Colonic mucosa (tissue), 4 donors: ENCODE measurements at places on chromosomes 13 and 19. TPM values are rescaled to one million over a fixed set of nuclear protein-coding genes. Genes with fewer than 3 reads are reported as not detected.

The KLF1 gene
- total RNA-seq: 0.25 TPM

The MUC16 gene
- total RNA-seq: not detected

GRCh38 chr13:48400850-48401291 is 12.0 kb downstream of the LPAR6 start:
- no peak overlapping the region for H3K27ac ChIP-seq
- H3K27me3 ChIP-seq: no peaks in the 10 kb centered on the region
- H3K36me3 ChIP-seq: no peaks in the 10 kb centered on the region
- H3K4me3 ChIP-seq: no peak overlapping the region
- DNase-seq: no peak
- H3K4me1 ChIP-seq: no peaks in the 10 kb centered on the region

GRCh38 chr13:91668866-91669495 is 270.6 kb downstream of the GPC5 start:
- H3K4me1 ChIP-seq: no peaks in the 10 kb centered on the region
- no peak overlapping the region for H3K27ac ChIP-seq
- DNase-seq: no peak
- no peaks in the 10 kb centered on the region for H3K36me3 ChIP-seq

DNA sequence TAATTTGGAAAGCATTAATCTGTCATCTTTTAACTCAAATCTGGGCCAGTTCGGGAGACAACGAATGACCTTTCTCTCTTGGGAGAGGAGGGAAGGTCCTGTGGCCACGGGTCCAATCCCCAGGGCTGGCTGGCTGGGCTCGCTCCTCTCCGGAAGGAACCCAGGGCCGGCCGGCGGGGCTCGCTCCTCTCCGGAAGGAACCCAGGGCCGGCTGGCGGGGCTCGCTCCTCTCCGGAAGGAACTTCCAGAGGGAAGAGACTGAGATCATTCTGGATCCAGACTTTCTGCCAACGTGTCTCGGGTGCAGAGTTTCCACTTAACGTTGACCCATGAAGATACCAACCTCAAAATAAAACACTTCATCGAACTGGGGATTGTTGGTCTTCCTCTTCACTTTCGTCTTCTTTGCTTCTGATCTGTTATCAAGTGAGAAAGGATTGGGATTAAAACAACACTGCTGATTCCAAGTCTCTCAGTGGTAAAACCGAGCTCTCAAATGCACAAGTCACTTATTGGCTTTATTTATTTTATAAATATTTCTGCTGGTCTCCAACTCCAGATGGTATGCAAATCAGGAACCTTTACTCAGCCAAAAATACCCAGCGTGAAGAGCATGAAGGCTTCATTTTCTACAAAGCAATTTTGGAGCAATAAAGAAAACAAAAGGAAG is 53.3 kb upstream of the C13orf46 start:
- no peaks in the 10 kb centered on the region for H3K4me1 ChIP-seq
- no peaks in the 10 kb centered on the region for H3K27me3 ChIP-seq
- no peak overlapping the region for H3K4me3 ChIP-seq

The PRX gene
- 1.7 TPM for total RNA-seq

The FFAR3 gene
- not detected for total RNA-seq

The SIGLEC10 gene
- total RNA-seq: 1.4 TPM

- peak overlapping the region; percentile 65 for H3K4me3 ChIP-seq
- peaks cover 27% of the 10 kb centered on the region for H3K4me1 ChIP-seq
- no peak overlapping the region for H3K27ac ChIP-seq
- H3K36me3 ChIP-seq: no peaks in the 10 kb centered on the region
- peaks cover 10% of the 10 kb centered on the region for H3K27me3 ChIP-seq
Observed at GRCh38 chr13:21672287-21672680, 1.4 kb downstream of the FGF9 start.

DNA sequence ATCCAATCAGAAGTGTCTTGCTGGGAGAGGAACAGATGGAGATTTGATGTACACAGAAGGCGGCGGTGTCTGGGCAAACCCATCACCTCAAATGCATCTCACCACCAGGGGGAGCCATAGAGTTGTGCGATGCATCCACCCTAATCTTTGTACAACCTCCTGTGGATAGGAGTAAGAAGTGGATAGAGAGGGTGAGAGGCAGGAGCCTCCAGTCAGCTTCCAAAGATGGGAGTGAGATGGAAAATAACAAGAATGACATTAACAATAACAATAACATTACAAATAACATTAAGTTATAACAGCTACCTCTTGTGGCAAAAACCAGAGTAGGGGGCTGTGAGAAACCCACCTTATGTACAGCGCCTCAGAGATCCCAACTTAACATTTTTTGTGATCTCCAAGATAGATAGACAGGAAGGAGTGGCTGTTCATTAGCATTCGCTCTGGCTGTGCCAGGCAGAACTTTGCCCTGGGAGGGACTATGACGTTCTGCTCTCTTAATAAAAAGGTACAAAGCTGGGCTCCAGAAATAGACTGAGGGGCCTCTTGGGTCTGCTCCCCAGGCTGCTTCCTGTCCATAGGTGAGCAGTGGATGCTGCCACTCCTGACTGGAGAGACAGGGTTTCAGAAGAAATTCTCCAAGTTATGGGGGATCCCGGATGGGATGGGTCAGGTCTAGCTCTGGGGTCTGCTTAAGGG is 5.2 kb upstream of the CEACAM18 start:
- no peaks in the 10 kb centered on the region for H3K27me3 ChIP-seq
- H3K27ac ChIP-seq: no peak overlapping the region
- H3K4me1 ChIP-seq: no peaks in the 10 kb centered on the region
- no peaks in the 10 kb centered on the region for H3K36me3 ChIP-seq
- DNase-seq: peak; percentile 83
- no peak overlapping the region for H3K4me3 ChIP-seq

GRCh38 chr13:91825516-91825915 is 427.1 kb downstream of the GPC5 start:
- H3K4me1 ChIP-seq: no peaks in the 10 kb centered on the region
- no peak overlapping the region for H3K27ac ChIP-seq
- H3K4me3 ChIP-seq: no peak overlapping the region
- DNase-seq: no peak
- H3K27me3 ChIP-seq: no peaks in the 10 kb centered on the region
- no peaks in the 10 kb centered on the region for H3K36me3 ChIP-seq

- no peaks in the 10 kb centered on the region for H3K27me3 ChIP-seq
- no peaks in the 10 kb centered on the region for H3K36me3 ChIP-seq
- DNase-seq: no peak
- H3K4me3 ChIP-seq: no peak overlapping the region
- no peak overlapping the region for H3K27ac ChIP-seq
Observed at GRCh38 chr13:26015271-26016125, 36.3 kb downstream of the SHISA2 start.

DNA sequence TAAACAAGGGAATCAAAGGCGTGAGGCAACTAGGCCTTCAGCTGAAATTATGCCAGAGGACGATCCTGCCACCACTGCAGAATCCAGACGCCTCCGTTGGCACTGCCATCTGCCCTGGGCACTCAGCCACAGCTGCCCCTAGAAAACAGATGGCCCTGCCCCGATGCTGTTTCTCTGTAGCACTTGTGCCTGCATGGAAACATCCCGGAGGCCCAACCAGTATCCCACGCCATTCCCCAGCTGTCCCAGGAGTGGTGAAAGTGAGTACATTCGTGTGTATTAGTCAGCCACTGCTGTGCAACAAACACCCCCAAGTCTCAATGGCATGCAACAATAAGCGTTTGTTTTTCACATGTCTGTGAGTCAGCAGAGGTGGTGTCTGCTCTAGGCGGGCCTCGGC is 8.9 kb upstream of the CRTC1 start:
- no peaks in the 10 kb centered on the region for H3K27me3 ChIP-seq
- no peaks in the 10 kb centered on the region for H3K4me1 ChIP-seq
- H3K4me3 ChIP-seq: no peak overlapping the region

DNA sequence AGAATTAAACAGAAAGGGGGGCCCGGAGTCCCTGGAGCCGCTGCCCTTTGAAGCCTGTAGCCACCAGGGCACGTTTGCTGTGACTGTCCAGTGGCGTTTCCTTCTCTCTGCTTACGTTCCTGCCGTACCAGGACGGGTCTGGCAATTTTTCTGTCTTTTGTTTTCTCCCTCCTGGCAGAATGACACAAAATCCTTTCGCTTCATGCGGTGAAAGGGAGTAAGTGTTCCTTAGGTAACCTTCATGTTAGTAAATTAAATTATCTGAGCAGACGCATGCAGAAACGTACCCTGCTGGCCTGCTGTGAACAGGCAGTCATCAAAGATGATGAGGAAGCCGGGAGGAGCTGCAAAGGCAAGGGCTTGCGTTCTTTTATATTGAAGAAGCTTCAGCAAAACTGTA is 299.3 kb upstream of the ARGLU1 start:
- DNase-seq: no peak
- H3K4me1 ChIP-seq: no peaks in the 10 kb centered on the region
- H3K4me3 ChIP-seq: no peak overlapping the region
- no peaks in the 10 kb centered on the region for H3K36me3 ChIP-seq

- no peaks in the 10 kb centered on the region for H3K27me3 ChIP-seq
- no peaks in the 10 kb centered on the region for H3K4me1 ChIP-seq
- H3K4me3 ChIP-seq: no peak overlapping the region
- no peaks in the 10 kb centered on the region for H3K36me3 ChIP-seq
Observed at GRCh38 chr19:17641846-17642245, 46.3 kb downstream of the UNC13A start.

The ADM5 gene
- 0.24 TPM for total RNA-seq

- no peaks in the 10 kb centered on the region for H3K36me3 ChIP-seq
- no peak for DNase-seq
- H3K27me3 ChIP-seq: peaks cover 24% of the 10 kb centered on the region
- H3K4me3 ChIP-seq: no peak overlapping the region
Observed at GRCh38 chr19:35027851-35028599, 2.2 kb upstream of the SCN1B start.

The FGF9 gene
- total RNA-seq: 0.67 TPM

- H3K36me3 ChIP-seq: no peaks in the 10 kb centered on the region
- H3K4me1 ChIP-seq: peaks cover 4% of the 10 kb centered on the region
- no peak overlapping the region for H3K27ac ChIP-seq
Observed at GRCh38 chr13:98500963-98501421, 75.9 kb downstream of the STK24 start.
